ENCODE measurements at places on chromosomes 4 and X.

- H3K4me1 ChIP-seq: no peaks in the 10 kb centered on the region
- DNase-seq: no peak
- H3K27me3 ChIP-seq: peaks cover 42% of the 10 kb centered on the region
- H3K36me3 ChIP-seq: no peaks in the 10 kb centered on the region
Observed at GRCh38 chr4:77451530-77451929, 154.1 kb upstream of the CXCL13 start.

GRCh38 chr4:73869130-73870055 is at the start of gene CXCL1:
CXCL1 (plus strand) TSS chr4:73869393; CDS start chr4:73869471, 78 bp downstream.
- peak within 1 kb of the TSS; percentile 73 for H3K4me3 ChIP-seq
- H3K27ac ChIP-seq: no peak within 1 kb of the TSS
- peaks cover 88% of the 10 kb centered on the region for H3K27me3 ChIP-seq
- DNase-seq: peak; percentile 42

GRCh38 chr4:13701937-13702446 is 74.5 kb upstream of the BOD1L1 start:
- DNase-seq: no peak
- H3K27ac ChIP-seq: no peak overlapping the region
- peaks cover 5% of the 10 kb centered on the region for H3K27me3 ChIP-seq
- H3K4me1 ChIP-seq: peaks cover 27% of the 10 kb centered on the region

GRCh38 chr4:102328045-102328444 is 17.2 kb downstream of the SLC39A8 start:
- H3K4me1 ChIP-seq: peaks cover 2% of the 10 kb centered on the region
- H3K4me3 ChIP-seq: no peak overlapping the region
- H3K27me3 ChIP-seq: no peaks in the 10 kb centered on the region
- H3K36me3 ChIP-seq: peaks cover 4% of the 10 kb centered on the region
- DNase-seq: no peak
- no peak overlapping the region for H3K27ac ChIP-seq

GRCh38 chrX:53039236-53039635 is 9.4 kb upstream of the GPR173 start:
- H3K4me1 ChIP-seq: no peaks in the 10 kb centered on the region
- H3K36me3 ChIP-seq: no peaks in the 10 kb centered on the region
- peaks cover 14% of the 10 kb centered on the region for H3K27me3 ChIP-seq
- H3K4me3 ChIP-seq: no peak overlapping the region

GRCh38 chr4:29972121-29972520 is 748.0 kb upstream of the PCDH7 start:
- DNase-seq: no peak
- H3K27me3 ChIP-seq: no peaks in the 10 kb centered on the region
- no peak overlapping the region for H3K27ac ChIP-seq
- no peaks in the 10 kb centered on the region for H3K4me1 ChIP-seq

GRCh38 chrX:79854469-79854868 is 160.1 kb upstream of the TBX22 start:
- no peaks in the 10 kb centered on the region for H3K36me3 ChIP-seq
- H3K4me3 ChIP-seq: no peak overlapping the region
- no peaks in the 10 kb centered on the region for H3K27me3 ChIP-seq
- no peaks in the 10 kb centered on the region for H3K4me1 ChIP-seq
- no peak overlapping the region for H3K27ac ChIP-seq
- DNase-seq: no peak

DNA sequence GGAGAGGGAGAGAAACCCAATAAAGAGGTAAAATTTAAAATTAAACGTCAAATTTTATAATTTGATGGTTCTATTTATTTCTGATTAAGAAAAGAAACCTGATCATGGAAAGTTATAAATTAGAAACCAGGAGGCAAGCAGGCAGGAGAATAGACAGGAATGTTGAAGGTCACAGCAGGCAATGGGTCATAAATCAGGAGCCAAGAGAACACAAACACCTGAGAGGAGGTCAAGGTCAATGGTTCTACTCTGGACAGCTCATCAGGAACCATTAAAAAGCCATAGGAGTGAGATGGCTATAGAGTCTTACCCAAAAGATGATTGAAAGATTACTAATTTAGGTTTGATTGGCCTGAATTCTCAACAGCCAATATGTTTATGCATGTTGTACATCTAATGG is 126.9 kb upstream of the HCCS start:
- no peaks in the 10 kb centered on the region for H3K27me3 ChIP-seq
- no peak for DNase-seq
- no peaks in the 10 kb centered on the region for H3K36me3 ChIP-seq
- no peak overlapping the region for H3K4me3 ChIP-seq
- peaks cover 22% of the 10 kb centered on the region for H3K4me1 ChIP-seq
- no peak overlapping the region for H3K27ac ChIP-seq

- no peak overlapping the region for H3K27ac ChIP-seq
- no peaks in the 10 kb centered on the region for H3K27me3 ChIP-seq
- no peaks in the 10 kb centered on the region for H3K4me1 ChIP-seq
Observed at GRCh38 chr4:184392748-184393559, 81.4 kb downstream of the IRF2 start.

GRCh38 chrX:1673337-1673736 is 58.5 kb downstream of the ASMT start:
- H3K4me1 ChIP-seq: no peaks in the 10 kb centered on the region
- H3K27ac ChIP-seq: no peak overlapping the region
- H3K27me3 ChIP-seq: no peaks in the 10 kb centered on the region
- H3K36me3 ChIP-seq: no peaks in the 10 kb centered on the region
- no peak overlapping the region for H3K4me3 ChIP-seq

DNA sequence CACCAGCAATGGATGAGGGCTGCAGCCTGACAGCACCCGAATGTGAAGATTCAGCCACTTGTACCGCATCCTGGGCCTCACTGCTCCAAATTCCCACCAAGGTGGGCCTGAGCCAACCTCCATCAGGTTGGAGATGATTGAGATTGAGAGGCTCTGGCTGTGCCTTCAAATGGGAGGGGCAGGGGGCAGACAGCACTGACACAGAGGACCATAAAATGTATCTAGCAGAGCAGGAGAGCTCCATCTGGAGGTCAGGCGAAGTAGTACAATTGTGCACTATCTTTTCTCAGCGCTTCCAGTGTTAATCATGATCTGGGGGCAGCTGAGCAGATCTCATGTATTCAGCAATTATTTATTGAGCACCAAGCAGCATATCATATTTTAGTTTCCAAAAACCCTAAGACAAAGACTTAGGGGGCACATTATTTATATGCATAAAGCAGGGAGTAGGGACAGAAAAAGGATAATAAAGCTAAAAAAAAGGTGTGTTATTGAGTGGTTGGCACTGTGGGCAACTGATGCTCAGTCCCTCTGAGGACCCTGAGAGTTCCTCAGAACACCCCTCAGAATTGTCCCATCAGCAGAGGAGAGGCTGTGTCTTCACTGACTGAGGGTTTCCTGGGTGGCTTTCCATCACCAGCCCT is 31.6 kb upstream of the C1QTNF7 start:
- no peaks in the 10 kb centered on the region for H3K27me3 ChIP-seq
- DNase-seq: no peak
- H3K27ac ChIP-seq: no peak overlapping the region
- H3K36me3 ChIP-seq: no peaks in the 10 kb centered on the region
- H3K4me3 ChIP-seq: no peak overlapping the region
- peaks cover 31% of the 10 kb centered on the region for H3K4me1 ChIP-seq

GRCh38 chr4:6065934-6066590 is 47.8 kb upstream of the C4orf50 start:
- H3K27me3 ChIP-seq: peaks cover 36% of the 10 kb centered on the region
- no peak overlapping the region for H3K4me3 ChIP-seq
- H3K4me1 ChIP-seq: no peaks in the 10 kb centered on the region

DNA sequence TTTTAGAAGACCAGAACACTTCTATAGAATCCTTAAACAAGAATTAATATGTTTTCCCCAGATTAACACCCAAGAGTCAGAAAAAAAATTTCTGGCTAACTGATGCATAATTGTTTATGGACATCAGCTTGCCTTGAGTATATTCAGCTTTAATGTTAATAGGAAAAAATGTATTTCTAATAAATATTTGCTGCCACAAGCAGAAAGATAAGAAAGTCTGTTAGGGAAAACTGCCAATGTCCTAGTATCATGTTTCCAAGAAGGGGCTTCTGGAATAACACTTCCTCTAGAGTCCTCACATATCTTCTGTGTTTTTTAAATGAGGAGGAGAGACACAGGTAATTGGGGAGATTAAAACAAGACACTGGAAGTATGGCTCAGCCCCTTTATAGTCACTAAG is 202.1 kb upstream of the TET2 start:
- no peak overlapping the region for H3K4me3 ChIP-seq
- no peaks in the 10 kb centered on the region for H3K36me3 ChIP-seq
- no peak for DNase-seq
- H3K27me3 ChIP-seq: peaks cover 6% of the 10 kb centered on the region

- peaks cover 40% of the 10 kb centered on the region for H3K4me1 ChIP-seq
- H3K36me3 ChIP-seq: peaks cover 22% of the 10 kb centered on the region
- no peak for DNase-seq
- H3K27me3 ChIP-seq: no peaks in the 10 kb centered on the region
Observed at GRCh38 chr4:41135801-41136200, 78.5 kb downstream of the APBB2 start.

GRCh38 chr4:169202145-169202699 is 68.5 kb downstream of the SH3RF1 start:
- DNase-seq: no peak
- peaks cover 52% of the 10 kb centered on the region for H3K4me1 ChIP-seq
- no peak overlapping the region for H3K4me3 ChIP-seq
- no peaks in the 10 kb centered on the region for H3K36me3 ChIP-seq
- H3K27ac ChIP-seq: peak overlapping the region; percentile 67

GRCh38 chr4:2560167-2560566 is 23.7 kb downstream of the FAM193A start:
- peaks cover 10% of the 10 kb centered on the region for H3K36me3 ChIP-seq
- peak overlapping the region; percentile 27 for H3K27ac ChIP-seq
- H3K4me1 ChIP-seq: peaks cover 4% of the 10 kb centered on the region
- DNase-seq: no peak

GRCh38 chr4:23594125-23594524 is 295.7 kb downstream of the PPARGC1A start:
- H3K27ac ChIP-seq: no peak overlapping the region
- no peaks in the 10 kb centered on the region for H3K4me1 ChIP-seq
- no peak overlapping the region for H3K4me3 ChIP-seq
- H3K27me3 ChIP-seq: no peaks in the 10 kb centered on the region

DNA sequence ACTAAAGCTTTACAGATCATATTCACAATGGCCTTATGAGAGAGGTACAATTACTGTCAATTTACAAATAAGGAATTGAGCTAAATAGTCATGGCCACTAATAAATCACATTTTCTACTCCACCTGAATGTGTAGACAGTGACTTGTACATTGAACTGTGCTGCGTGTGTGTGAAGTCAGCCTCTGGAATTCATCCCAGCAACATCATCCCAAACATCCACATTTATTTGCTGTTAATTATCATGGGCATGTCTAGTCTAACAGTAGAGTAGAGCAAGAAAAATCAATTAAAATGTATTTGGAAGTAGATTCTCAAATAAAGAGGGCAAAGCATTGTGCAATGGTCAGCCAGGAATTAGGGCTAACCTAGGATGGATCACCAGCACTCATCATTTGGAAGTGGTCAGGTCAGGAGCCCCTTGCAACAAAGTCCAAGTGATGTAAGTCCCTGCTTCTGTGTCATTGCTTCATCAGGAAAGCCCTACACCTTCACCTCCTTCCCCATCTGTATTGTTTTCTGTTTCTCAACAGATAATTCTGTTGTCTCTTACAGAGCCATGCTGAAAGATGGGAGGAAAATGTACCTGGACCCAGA is 4.8 kb upstream of the PF4V1 start:
- H3K4me1 ChIP-seq: no peaks in the 10 kb centered on the region
- H3K27me3 ChIP-seq: peaks cover 44% of the 10 kb centered on the region
- H3K36me3 ChIP-seq: no peaks in the 10 kb centered on the region
- H3K4me3 ChIP-seq: no peak overlapping the region

DNA sequence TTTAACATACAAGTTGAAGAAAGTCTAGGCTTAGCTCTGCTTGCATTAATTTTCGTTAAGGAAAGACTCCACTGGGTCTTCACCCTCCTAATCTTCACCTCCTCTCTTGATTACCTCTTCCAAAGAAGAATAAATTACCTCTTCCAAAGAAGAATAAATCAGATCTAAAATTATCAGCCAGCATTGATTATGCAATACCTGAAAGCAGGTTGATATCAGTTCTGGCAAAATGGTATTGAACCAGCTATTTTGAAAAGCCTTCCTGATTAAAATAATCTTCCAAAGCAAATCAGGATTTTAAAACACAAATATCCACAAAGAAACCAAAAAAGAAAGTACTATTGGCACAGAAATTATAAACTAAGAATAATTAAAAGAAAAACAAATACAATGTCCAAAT is 36.9 kb downstream of the CDKL2 start:
- H3K27ac ChIP-seq: no peak overlapping the region
- no peak overlapping the region for H3K4me3 ChIP-seq
- peaks cover 2% of the 10 kb centered on the region for H3K4me1 ChIP-seq
- no peaks in the 10 kb centered on the region for H3K36me3 ChIP-seq
- no peaks in the 10 kb centered on the region for H3K27me3 ChIP-seq
- no peak for DNase-seq

GRCh38 chrX:65926095-65927019 is 113.5 kb downstream of the VSIG4 start:
- H3K27me3 ChIP-seq: no peaks in the 10 kb centered on the region
- DNase-seq: no peak
- no peak overlapping the region for H3K4me3 ChIP-seq

GRCh38 chrX:120604361-120604782 is 471 bp downstream of the MCTS1 start:
- peaks cover 10% of the 10 kb centered on the region for H3K4me1 ChIP-seq
- DNase-seq: no peak
- no peaks in the 10 kb centered on the region for H3K27me3 ChIP-seq
- peak overlapping the region; percentile 91 for H3K4me3 ChIP-seq
- peak overlapping the region; percentile 99 for H3K27ac ChIP-seq
- H3K36me3 ChIP-seq: peaks cover 6% of the 10 kb centered on the region

DNA sequence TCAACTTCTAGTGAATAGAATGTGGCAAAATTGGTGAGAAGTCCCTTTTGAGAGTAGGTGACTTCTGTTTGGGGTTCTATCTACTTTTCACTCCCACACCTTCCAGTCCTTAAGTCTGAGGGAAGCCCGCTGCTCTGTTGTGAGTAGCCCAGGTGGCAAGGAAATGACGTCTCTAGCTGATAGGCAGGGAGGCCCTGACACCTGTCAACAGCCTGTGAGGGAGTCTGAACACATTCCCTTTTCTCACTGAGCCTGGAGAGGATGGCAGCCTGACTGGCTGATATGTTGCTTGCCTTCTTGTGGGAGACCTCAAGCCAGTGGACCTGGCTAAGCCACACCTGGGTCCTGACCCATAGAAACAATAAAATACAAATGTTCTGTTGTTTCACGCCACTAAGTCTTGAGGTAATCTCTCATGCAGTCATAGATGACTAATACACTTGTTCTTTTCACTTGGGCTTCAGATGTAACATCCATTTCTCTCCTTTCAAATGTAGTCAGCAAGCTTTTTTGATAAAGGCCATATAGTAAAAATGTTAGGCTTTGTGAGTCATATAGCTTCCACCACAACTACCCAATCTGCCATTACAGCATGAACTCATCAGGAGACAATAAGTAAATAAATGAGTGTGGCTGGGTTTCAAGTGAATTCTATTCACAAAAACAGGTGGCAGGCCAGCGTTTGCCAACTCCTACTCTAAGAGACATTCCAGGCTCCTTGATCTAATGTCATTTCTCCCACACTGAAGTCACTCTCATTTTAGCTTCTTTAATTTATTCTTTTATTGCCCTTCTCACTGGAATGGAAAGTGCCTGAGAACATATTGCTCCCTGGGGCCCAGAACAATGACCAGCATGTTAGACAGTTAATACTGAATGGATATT is 265.1 kb upstream of the MAD2L1 start:
- DNase-seq: no peak
- no peaks in the 10 kb centered on the region for H3K27me3 ChIP-seq
- no peaks in the 10 kb centered on the region for H3K36me3 ChIP-seq

Data from mesothelial cell of epicardium (in vitro differentiated cells).